ENCODE measurements at places on chromosomes 3 and 15. TPM values are rescaled to one million over a fixed set of nuclear protein-coding genes. Genes with fewer than 3 reads are reported as not detected.

- DNase-seq: no peak
- H3K27ac ChIP-seq: no peak overlapping the region
- H3K4me1 ChIP-seq: peaks cover 11% of the 10 kb centered on the region
- no peaks in the 10 kb centered on the region for H3K36me3 ChIP-seq
Measured at GRCh38 chr3:41681479-41681878, 280.4 kb downstream of the ULK4 start.

DNA sequence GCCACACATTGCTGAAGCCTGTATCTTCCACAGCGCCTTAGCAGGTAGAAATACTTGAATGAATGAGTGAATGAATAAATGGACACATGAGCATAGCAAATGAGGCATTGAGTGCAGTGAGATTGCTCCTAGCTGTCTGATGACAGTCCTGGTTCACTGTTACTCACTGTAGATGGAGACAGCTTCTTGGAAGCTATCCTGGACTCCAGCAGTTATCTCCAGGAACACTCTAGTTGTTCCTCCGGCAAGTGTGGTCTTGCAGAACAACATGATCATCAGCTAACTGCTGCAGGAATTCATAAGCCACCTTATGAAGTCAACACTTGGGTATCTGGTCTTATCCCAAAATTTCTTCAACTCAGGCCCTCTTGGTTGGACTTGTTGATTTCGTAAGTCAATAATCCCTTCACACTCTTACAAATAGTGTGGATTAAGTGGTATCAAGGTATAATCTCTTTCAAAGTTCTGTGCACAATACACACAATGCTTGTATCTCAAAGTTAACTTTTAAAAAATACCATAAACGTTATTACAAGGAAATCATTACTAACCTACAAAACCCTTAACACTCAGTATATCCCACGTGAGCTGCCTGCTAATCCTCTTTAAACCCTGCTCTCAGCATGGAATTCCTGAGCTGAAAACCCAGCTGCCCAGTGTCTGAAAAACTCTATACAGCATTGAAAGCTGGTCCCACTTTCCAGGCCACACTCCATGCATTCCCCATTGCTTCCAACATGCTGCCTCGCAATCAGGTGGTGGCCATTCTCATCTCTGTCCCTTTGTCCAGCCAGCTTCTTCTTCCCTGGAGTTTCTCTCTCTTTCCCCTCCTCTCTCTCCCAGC lies 14.4 kb upstream of the ZBTB38 start:
- peaks cover 11% of the 10 kb centered on the region for H3K27me3 ChIP-seq
- H3K4me1 ChIP-seq: no peaks in the 10 kb centered on the region
- DNase-seq: no peak
- H3K36me3 ChIP-seq: no peaks in the 10 kb centered on the region
- H3K27ac ChIP-seq: no peak overlapping the region

GRCh38 chr3:61682671-61683548 lies 121.5 kb downstream of the PTPRG start:
- no peaks in the 10 kb centered on the region for H3K36me3 ChIP-seq
- no peak overlapping the region for H3K4me3 ChIP-seq
- H3K27ac ChIP-seq: no peak overlapping the region

SEMA3B gene
- 179 TPM for total RNA-seq

DNA sequence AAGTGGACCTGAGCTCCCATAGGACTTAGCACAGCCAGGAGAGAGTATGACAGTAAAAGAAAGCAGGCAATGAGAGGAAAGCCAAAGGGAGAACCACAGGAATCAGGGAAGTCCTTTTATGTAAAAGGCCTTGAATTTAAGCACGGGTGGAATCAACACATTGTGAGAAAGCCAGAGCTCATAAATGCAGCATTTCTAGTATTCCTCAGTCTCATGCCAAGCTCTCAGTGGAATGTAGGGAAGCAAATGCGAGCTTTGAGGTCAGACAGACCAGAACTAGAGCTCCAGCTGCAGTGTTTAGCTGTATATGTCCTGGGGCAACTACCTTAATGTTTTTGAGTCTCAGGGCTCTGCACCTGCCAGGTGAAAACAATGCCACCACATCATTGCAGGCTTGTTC lies 132.1 kb upstream of the TRIM42 start:
- H3K4me1 ChIP-seq: peaks cover 6% of the 10 kb centered on the region
- no peak overlapping the region for H3K4me3 ChIP-seq
- H3K36me3 ChIP-seq: no peaks in the 10 kb centered on the region
- no peak for DNase-seq
- H3K27me3 ChIP-seq: peaks cover 21% of the 10 kb centered on the region

PARP14 gene
- total RNA-seq: 39.7 TPM

ADAMTSL3 gene
- total RNA-seq: 13.2 TPM

DNA sequence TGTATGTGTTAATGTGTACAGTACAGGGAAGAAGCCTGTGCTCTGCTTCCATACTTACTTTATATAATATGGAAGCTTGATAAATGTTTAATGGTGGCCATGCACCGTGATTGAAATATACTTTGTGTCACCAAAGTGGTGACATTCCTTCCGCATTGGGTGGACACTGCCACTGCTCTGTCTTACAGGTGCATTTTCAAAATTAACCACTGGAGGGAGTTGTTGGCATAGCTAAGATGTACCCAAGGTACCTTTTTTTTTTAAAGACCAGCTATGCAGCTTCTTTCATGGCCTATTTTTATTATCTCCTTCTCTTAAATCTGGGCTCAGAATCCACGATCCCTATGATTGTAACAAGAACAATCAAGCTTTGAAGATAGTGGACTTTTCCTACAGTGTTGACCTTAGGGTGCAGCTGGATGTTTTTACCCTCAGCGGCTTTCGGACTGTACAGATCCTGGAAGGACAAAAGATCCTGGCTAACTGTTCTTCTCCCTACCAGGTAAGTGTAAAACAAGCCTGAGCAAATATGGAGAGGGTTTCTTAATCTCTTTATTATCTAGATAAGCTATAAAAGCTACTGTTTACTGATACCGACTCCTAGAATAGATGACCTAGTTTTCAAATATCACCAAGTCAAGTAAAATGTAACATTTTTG lies 21.6 kb upstream of the PAK6 start:
- DNase-seq: no peak
- peak overlapping the region; percentile 32 for H3K4me3 ChIP-seq
- peaks cover 2% of the 10 kb centered on the region for H3K4me1 ChIP-seq
- peak overlapping the region; percentile 79 for H3K27ac ChIP-seq

TIMMDC1 gene
- 102 TPM for total RNA-seq

GPR171 gene
- not detected for total RNA-seq

- H3K4me1 ChIP-seq: no peaks in the 10 kb centered on the region
- H3K4me3 ChIP-seq: no peak overlapping the region
- no peaks in the 10 kb centered on the region for H3K36me3 ChIP-seq
Measured at GRCh38 chr3:13163848-13164382, 90.7 kb upstream of the IQSEC1 start.

MAGEL2 gene
- 10.9 TPM for total RNA-seq

DCP1A gene
- 35.4 TPM for total RNA-seq

DNA sequence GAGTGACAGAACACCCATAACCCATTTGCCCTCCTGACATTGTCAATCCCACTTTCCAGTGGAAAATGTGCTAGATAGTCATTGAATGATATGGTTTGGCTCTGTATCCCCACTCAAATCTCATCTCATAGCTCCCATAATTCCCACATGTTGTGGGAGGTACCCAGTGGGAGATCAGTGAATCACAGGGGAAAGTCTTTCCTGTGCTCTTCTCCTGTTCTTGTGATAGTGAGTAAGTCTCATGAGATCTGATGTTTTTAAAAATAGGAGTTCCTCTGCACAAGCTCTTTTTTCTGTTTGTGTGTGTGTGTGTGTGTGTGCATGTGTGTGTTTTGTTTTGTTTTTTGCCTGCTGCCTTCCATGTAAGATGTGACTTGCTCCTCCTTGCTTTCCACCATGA lies 191.7 kb downstream of the ARRDC4 start:
- H3K4me3 ChIP-seq: no peak overlapping the region
- no peaks in the 10 kb centered on the region for H3K36me3 ChIP-seq
- H3K27ac ChIP-seq: no peak overlapping the region
- DNase-seq: no peak
- H3K4me1 ChIP-seq: peaks cover 7% of the 10 kb centered on the region

All from mesothelial cell of epicardium (in vitro differentiated cells).